ENCODE measurements at places on chromosomes 1 and 21.

- no peak for DNase-seq
Measured at GRCh38 chr1:151803164-151803563, 2.1 kb downstream of the LINGO4 start.

GRCh38 chr1:55560266-55560665, 345.1 kb upstream of the USP24 start:
- no peak for DNase-seq

- DNase-seq, result no peak
Measured at GRCh38 chr21:18722193-18722592, 318.6 kb upstream of the TMPRSS15 start.

- no peak for DNase-seq
Measured at GRCh38 chr1:223203034-223203408, 60.0 kb upstream of the TLR5 start.

DNA sequence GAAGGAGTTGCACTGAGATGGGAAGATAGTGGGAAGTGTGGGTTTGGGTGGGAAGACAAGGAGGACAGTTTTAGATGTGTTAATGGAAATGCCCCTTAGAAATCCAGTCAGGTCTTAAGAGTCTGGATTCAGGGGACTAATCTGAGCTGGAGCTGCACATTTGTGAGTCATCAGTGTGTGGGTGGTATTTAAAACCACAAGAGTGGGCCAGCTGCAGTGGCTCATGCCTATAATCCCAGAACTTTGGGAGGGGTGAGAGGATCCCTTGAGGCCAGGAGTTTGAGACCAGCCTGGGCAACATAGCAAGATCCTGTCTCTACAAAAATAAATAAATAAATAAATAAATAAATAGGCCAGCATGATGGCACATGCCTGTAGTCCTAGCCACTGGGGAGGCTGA, 40.9 kb upstream of the SLC6A9 start:
- DNase-seq, result no peak

GRCh38 chr1:11967028-11967547, 13.2 kb upstream of the MFN2 start:
- DNase-seq, result no peak

- DNase-seq, result no peak
Measured at GRCh38 chr1:44076066-44076465, 42.6 kb upstream of the KLF17 start.

DNA sequence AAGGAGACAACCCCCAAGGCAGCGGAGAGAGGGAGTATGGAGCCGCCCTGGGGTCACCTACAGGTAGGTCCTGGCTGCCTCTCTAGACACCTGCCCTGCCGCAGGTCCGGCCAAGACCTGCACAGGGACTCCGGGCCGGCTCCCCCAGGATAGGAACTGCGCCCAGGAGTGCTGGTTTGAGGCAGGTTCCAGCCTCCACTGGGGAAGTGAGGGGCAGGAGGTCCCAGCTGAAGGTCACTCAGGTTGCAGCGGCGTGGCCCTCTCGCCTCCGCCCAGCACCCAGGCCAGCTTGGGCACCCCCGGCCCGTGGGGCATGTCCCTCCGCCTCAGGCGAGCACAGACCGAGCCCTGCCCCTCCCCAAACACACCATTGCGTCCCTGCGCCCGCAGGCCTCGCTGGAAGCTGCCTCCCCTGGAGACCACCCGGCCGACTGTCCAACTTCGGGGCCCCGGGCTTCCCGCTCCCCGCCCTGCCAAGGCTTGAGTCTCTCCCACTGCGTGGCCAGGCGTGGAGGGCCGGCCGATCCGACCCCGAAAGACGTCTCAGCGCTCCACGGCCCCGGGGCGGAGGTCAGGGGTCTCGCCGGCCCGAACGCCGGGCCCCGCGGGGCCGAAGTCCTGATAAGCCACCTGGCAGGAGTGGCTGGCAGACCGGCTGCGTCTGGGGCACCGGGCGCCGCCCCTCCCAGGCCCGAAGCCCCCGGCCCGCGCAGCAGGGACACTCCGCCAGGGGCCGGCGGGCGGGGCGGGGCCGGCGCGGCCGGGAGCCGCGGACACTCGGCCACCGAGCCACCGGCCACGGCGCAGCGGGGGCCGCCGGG, 1.4 kb upstream of the SKI start:
- DNase-seq, result no peak

- no peak for DNase-seq
Measured at GRCh38 chr1:183632964-183633363, 2.6 kb downstream of the ARPC5 start.

DNA sequence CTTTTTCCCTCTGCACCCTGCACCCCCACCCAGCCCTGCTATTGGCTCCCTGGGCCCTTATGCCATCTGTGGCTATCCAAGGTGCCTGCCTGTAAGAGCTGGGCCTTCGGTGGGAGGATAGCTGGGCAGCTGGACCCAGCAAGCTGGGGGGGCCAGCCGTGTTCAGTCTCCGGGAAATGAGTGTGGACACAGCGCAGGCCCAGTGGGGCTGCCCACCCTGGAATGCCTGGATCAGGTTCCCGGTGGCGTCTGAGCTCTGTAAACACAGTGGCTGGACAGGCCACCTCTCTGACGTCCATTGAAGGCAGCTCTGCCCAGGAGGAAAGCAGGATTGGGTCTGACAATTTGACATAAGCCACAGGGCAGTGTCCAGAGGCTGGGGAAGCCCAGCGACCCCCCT, 127.8 kb downstream of the FOXD2 start:
- DNase-seq, result no peak

Measured in stimulated activated CD4-positive, alpha-beta T cell treated with anti-CD3 and anti-CD28 coated beads, Interleukin-12 subunit alpha, Interleukin-12 subunit beta, amount 100 ng/mL, for 48 hours (primary cell).